Left hindlimb (tissue), 1 donor: ENCODE measurements at places on chromosomes 3 and 15.

- no peak for DNase-seq
These were observed 42.7 kb upstream of the DCUN1D1 start for GRCh38 chr3:183022936-183023516.

DNA sequence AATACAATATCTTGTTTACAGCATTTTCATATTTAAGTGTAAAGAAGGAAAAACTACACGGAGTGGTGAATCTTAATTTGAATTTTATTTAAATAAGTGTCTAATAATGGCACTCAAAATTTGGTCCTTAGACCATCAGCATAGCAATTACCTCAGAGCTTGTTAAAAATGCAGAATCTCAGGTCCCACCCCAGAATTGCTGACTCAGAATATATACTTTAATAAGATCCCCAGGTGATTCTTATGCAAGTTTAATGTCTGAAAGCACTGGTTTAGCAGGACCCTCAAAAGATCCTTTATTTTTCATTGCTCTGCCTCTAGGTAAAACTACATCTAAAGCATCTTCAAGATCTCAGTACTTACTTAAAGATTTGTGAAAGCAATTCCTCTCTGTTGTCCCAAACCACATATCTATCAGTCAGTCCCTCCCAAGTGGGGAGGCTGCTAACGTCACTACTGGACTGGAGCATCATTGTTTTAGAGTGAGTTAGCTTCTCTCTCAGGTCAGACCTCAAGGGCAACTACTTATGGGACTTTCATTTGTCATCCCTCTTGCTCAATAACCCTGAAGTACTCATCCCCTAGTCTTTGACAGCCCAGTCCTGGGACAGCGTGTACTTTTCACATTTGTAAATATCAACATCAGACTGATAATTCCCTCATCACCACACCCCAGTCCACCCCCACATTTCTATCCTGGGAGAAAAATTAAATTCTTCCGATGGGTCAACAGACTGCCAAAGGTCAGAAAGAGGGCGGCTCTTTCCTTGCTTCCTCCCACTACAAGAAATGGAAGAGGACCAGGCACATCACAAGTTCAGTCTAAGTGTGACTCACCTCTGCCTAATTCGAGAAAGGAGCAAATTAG, 76.7 kb downstream of the CBLB start:
- DNase-seq: peak; percentile 35

GRCh38 chr3:155676252-155676981, 68.5 kb downstream of the PLCH1 start:
- DNase-seq: no peak

DNA sequence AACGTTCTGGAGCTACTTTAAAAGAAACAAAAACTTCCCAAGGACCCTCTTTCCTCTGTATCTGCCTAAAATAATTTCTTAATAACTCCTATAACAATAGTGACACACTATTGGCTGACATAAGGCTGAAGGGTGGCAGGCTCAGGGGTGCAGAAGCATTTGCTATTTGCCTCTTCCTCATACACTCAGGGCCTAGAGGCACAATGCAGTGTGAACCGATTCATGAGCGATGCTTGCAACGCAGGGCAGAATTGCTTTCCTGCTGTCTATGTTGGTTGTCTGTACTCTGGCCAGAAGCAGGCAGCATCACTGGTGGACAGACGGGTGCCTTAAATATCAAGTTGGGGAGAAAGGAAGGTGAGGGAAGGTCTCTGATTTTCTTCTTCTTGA, 157.4 kb downstream of the AGBL1 start:
- no peak for DNase-seq

- no peak for DNase-seq
These were observed 110.2 kb upstream of the NLGN1 start for GRCh38 chr3:173287361-173287760.

DNA sequence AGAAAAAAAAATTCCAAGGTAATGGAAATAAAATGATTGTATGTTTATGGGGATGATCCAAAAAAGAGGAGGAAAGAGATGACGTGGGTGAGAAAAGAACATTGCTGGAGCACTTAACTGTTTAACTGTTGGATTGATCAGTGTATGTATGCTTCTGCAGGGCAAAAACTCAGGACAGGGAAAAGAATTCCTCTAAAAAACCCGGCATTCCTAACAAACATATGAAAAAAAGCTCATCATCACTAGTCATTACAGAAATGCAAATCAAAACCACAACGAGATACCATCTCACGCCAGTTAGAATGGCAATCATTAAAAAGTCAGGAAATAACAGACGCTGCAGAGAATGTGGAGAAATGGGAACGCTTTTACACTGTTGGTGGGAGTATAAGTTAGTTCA, 1.6 kb upstream of the PHLDB2 start:
- DNase-seq: no peak

GRCh38 chr3:106380232-106380631, 511.4 kb upstream of the CBLB start:
- DNase-seq: no peak

- no peak for DNase-seq
These were observed 27.9 kb upstream of the SV2B start for GRCh38 chr15:91072161-91072560.

DNA sequence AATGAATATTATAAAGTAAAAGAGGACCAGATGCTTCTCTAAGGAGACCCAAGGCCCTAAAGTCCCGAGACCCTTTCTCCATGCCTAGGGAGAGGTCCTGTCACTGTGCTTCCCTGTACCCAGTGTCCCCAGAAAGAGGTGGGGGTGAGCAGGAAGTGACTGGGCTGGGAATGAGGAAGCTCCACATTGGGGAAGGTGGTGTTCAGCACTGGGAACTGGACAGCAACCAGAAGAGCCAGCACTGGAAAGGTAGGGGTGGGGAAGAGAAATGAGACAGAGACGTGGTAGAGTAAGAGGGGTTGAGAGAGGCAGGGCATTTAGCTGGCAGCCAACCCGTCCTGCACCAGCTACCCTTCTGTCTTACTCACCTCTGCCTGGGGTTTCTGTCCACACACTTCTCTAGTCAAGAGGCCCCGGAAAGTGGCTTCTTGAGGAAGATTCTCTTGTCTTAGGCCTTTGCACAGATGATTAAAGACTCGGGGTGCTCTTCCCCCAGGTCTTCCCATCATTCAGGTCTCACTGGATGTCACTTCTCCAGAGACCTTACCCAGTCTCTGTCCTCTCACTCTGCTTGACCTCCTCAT, 12.2 kb downstream of the RRP9 start:
- DNase-seq: no peak

- no peak for DNase-seq
These were observed 99.4 kb downstream of the FLNB start for GRCh38 chr3:58107597-58107996.

- no peak for DNase-seq
These were observed 497.6 kb downstream of the NTRK3 start for GRCh38 chr15:87758794-87759418.

DNA sequence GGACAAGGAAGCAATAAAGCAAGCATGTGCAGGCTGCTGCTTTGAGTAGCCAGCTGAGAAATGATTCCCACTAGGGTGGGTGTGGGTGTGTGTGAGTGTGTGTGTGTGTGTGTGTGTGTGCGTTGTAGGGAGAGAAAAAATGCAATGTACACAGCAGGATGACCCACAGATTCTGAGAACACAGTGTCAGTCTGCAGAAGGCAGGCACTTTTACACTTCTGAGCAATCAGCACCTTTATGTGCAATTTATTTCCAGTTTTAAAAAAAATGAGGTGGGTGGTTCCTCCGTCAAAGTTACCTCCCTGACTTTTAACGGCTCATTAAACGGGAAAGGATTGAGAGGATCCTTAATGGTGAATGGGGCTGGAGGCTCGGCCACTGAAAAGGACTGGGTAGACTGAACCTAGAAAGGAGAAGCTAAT, 38.5 kb upstream of the LIPC start:
- DNase-seq: peak; percentile 37

DNA sequence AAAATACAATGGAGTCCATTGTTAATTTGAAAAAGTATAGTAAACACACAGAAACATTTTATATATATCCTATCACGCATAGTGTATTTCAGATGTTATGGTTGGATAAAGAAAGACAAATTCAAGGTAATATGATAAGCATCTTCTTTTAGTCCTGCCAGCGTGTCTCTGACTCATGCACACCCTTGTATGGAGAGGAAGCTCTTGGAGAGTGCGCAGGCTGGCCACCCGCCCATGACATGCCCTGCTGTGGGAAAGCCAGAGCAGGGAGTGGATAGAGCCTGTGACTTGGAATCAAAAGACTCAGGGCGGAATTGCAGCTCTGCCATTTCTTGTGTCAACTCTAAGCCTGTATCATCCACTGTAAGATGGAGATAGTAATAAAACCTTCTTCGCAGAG, 23.0 kb upstream of the COPG1 start:
- peak; percentile 60 for DNase-seq

GRCh38 chr3:9683426-9683825, 20.2 kb upstream of the CPNE9 start:
- no peak for DNase-seq

GRCh38 chr15:58477170-58477569, 45.4 kb downstream of the LIPC start:
- no peak for DNase-seq

DNA sequence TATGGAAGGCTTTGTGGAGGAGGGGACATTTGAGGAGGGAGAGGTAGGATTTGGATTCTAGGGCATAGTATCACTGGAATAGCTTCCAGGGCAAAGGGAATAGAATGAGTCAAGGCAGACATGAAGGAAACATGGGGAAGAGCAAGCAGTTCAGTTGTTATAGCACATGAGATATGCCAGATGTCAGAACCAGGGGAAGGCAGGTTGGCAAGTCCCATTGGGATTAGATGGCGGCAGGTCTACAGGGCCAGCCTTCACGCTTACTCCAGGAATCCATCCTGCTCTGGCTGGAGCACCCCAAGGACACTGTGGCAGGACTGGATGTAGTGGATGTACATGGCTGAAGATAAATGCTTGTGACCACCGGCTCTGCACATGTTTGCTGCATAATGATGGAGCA, 120.4 kb upstream of the ST8SIA2 start:
- no peak for DNase-seq

- no peak for DNase-seq
These were observed 31.4 kb downstream of the CRYGS start for GRCh38 chr3:186512570-186513302.

DNA sequence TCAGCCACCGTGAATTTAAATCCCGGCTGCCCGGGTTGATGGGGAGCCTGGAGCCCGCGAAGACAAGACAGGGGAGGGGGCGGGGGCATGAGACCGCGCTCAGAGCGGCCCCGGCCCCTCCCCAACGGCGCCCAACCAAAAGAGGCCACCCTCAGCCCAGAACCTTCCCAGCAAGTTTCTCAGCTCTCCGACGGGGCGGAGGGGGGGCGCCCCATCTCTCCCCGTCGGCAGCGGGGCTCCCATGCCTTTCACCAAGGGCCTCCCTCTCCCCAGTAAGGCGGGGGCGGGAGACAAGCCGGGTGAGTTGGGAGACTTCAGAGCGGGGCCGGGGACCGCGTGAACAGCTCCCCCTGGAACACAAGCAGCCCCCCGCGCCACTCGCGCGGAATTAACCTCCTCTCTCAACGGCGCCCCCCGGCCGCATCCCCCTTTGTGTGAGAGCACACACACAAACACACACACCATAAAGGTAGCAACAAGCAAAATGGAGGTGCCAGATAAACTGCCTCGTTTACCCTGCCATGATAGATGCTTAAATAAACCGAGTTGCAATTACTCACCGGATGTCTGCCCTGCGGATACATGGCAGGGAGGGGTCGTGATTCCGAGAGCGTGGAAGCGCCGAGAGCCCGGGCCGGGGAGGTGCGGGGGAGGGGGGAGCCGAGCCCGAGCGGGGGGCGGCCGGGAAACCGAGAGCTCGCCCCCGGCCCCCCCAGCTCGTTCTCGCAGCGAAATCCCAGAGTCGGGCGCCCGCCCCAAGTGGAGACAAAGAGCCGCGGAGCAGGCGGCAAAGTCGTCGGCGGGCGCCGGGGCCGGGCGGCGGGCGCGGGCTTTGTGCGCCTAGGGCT, 1.3 kb downstream of the TLE3 start:
- DNase-seq: peak; percentile 73

DNA sequence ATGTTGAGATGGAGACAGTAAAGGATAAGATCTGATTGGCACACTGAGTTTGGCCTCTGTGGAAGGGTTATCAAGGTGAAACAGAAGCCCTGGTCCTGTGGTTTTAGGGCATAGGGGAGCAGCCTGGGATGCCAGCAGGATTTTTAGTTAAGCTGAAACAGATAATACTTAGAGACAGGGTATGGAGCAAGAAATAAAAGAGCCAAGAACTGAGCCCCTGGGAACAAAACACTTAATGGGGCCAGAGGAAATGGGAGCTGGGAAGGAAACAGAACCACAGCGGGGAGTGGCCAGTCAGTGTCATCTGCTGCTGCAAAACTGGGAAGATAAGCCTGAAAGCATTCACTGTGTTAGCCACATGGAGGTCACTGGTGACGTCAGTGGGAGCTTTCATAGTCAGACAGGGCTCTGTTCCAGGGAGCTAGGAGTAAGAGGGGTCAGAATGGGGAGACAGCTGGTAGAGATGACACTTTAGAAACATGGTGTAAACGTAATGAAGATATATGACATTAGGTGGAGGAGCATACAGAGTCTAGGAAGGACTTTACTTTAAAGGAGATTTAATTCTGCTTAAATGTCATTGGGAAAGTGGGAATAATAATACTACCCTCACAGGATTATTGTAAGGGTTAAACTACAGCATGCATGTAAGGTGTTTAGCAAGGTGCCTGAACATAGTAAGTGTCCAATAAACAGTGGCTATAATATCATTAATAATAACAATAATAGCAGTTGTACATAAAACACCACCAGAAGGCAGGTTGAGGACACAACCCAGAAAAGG, 172.7 kb upstream of the CTNNB1 start:
- peak; percentile 48 for DNase-seq

DNA sequence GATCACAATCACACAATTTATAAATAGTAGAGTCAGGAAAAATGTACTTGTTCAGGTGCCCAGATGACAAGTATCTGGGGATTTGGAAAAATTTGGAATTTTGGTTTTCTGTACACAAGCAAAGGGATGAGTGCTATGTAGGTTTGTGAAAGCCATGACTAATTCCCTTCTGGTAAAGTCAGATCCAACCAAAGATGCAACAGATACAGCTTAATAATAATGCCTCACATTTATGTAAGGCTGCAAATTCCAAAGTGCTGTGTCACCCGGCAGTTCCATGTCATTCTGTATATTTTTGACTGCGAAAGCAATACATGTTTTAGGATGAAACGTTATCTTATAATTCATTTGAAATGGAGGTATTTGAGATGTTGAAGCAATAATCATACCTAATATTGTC, 102.7 kb upstream of the AGBL1 start:
- DNase-seq: no peak

DNA sequence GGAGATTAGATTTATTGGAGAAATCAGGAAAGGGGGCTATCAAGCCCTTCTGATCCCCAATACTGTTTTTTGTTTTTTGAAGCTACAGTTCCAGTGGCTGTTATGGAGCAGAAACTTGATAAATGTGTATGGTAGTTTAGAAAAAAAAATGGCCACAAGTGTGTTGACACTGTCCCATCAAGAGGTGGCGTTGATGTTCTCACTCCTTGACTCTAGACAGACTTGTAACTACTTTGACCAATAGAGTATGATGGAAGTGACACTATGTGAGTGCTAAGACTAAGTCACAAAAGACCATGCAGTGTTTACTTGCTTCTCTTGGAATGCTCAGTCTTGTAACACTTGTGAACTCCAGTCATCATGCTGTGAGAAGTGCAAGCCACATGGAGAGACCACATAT, 356.7 kb downstream of the PDCD6IP start:
- DNase-seq: no peak

GRCh38 chr3:127049393-127049792, 66.5 kb downstream of the PLXNA1 start:
- DNase-seq: no peak
